Stimulated activated CD4-positive, alpha-beta T cell treated with anti-CD3 and anti-CD28 coated beads, Interleukin-1b, Interleukin-23, amount 100 ng/mL, for 48 hours (primary cell): ENCODE measurements at places on chromosomes 2 and 18.

DNA sequence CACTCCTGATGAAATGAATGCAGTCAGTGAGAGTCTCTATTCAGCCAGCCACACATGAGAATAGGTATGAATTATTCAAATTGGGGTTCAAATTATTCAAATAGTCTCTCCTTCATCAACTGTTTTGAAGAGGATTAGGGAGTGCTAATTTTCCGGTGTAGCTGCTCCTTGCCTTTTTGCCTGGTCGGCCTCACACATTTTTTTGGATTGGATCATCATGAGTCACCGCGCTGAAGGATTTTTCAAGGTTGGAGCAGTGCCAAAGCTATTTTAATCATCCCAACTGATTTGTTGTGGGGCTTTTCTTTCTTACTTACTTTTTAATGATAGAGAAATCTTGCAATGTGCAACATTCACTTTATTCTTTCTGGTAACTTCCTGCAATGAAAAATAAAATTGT lies 2.4 kb upstream of the DTNA start:
- DNase-seq: no peak

DNA sequence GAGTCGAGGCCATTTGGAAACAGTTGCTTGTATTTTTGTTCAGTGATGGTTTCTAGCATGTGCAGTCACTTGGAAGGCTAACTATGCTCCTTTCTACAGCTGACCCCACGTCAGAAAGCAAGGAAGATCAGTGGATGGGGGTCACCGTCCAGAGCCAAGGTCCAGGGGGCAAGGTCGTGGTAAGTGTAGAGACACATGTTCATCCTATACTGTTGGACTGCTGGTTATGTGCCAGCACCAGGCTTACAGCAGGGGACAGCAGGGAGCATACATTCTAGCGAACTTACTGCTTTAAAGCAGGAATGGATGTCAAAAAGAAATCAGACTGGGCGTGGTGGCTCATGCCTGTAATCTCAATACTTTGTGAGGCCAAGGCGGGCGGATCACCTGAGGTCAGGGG lies 40.0 kb downstream of the ITGA6 start:
- no peak for DNase-seq

- DNase-seq: peak; percentile 54
Measured at GRCh38 chr2:102304711-102305611, 6.4 kb upstream of the IL1RL1 start.

DNA sequence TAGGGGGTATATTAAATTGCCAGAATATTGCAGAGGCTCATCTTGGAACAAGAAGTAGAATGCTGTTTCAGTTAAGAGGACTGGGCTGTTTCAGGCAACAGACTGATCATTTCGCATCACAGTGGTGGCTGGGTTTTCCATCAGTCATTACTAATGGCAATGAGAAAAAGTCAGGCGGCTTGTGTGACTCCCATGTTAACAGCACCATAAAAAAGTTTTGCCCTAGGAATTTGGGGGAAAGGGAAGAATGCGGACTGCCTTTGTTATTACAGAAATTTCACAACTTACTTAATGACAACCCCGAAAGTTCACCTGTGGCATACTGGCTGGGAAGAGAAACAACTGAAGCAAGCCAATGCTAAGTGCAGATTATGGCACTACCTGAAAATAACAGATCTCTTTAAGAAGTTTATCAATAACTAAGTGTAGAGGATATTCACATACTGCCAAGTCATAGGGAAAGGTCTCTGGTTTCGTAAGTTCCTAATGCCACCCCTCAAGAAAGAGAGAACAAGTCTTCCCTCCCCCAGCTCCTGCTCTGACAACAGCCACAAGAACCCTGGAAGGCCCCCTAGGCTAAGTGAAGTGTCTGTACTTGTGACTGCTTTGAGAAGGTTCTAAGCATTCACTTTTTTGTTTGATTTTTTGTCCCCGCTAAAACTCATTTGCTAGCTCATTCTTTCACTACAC lies 40.5 kb upstream of the AP1S3 start:
- DNase-seq: no peak

DNA sequence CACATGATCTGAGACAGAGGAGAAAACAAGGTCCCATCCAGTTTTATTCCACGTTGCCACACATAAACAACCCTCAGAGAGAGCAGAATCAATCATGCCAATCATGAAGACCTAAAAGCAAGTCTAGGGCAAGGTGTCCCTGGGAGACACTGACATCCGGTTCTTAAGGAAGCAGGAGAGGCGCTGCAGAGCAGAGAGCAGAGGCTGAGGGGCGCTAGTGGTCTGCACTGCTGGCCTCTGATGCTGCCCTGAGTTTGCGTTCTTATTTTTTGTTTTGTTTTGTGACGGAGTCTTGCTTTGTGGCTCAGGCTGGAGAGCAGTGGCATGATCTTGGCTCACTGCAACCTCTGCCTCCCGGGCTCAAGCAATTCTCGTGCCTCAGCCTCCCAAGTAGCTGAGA lies 83.3 kb downstream of the SMIM21 start:
- no peak for DNase-seq

GRCh38 chr2:144518748-144519596 lies 947 bp downstream of the ZEB2 start:
- DNase-seq: no peak

DNA sequence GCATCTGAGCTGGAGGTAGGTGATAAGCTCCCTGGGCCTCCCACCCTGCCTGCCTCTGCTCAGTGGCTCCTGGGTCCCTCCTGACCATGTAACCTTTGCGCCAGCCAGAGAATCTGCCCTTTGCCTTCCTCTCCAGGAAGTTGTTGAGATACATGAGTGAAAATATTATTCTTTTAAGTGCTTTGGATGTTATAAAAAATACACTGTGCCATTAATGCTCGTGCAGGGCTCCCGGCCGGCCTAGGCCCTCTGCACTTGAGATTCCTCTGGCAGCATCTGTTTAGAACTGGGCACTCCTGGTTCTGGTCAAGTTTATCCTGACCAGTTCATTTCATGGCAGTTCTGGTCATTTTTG lies 18.8 kb downstream of the AGAP1 start:
- no peak for DNase-seq

DNA sequence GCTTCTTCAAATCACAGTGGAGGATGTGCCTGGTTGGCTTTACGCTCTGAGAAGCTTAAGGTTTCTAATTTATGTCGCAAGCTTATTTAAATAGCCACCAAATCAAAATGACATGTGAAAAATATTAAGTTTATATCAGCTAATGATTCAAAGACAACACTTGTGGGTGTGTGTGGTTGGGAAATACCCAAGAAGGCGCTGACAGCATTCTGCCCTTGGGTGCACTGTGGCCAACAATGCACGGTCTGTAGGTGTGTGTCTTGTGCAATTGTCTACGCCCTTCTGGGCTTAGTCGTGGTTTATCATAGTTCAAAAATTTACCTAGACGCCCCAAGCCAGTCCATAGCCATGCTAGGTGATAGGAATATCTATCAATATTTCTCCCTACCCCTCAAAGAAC lies 60.9 kb downstream of the KCTD1 start:
- peak; percentile 7 for DNase-seq

GRCh38 chr2:27109083-27109482 lies 9.8 kb downstream of the CGREF1 start:
- no peak for DNase-seq

- no peak for DNase-seq
Measured at GRCh38 chr2:33380001-33380609, 96.3 kb upstream of the RASGRP3 start.

GRCh38 chr2:46469116-46469515 lies 10.2 kb upstream of the TMEM247 start:
- no peak for DNase-seq

- no peak for DNase-seq
Measured at GRCh38 chr2:236040600-236041328, 127.4 kb downstream of the GBX2 start.

GRCh38 chr2:160465406-160465805 lies 28.2 kb downstream of the RBMS1 start:
- peak; percentile 46 for DNase-seq
